ENCODE measurements at places on chromosomes 4 and X.

DNA sequence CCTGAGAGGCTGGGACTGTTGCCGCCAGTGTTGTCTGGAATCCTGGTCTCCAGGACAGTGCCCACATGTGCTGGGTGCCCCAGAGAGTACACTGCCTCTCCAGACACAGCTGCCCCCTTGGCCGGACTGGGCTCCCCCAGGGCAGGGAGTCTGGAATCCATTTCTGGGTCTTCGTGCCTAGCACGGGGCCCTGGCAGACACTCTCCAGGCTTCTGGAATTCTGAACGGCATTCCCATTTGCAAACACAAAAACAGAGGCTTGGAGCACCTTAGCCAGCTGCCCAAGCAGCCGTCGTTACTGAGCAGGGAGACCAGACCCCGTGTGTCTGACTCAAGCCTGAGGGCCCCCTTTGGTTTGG is 20.8 kb downstream of the HMX1 start:
- no peak for DNase-seq

- no peak for DNase-seq
These were observed 120.0 kb upstream of the SORBS2 start for GRCh38 chr4:185931986-185932385.

DNA sequence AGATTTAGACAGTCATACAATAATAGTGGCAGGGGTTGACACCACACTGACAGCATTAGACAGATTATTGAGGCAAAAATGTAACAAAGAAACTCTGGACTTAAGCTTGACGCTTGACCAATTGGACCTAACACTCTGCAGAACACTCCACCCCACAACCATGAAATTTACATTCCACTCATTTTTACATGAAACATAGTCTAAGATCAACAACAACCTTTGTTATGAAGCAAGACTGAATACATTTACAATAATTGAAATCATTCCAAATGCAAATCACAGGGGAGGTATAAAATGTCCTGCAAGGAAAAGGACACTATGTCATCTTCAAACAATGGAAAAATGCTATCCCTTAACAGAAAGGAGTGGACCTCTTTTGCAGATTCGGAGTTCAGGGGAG is 4.9 kb upstream of the UGT2B10 start:
- DNase-seq, result no peak

GRCh38 chr4:86250006-86250405 is 109.8 kb downstream of the MAPK10 start:
- DNase-seq, result no peak

DNA sequence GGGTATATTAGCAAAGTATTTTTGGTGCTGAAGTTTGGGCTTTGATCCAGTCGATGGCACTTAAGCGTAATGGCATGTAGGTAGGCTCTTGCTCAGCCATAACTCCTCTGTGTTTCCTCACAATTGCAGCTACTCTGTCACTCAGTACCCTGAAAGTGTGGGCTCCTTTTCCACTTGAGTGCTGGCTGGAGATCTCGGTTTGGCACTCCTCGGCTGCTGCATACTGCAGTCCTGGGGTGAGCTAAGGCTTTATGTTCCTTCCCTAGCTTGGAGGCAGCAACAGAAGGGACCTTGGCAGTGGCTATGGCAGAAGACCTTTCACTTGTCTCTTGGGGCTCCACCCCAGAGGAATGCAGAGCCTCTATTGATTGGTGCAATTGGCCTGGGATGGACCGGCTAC is 106.7 kb upstream of the GRXCR1 start:
- DNase-seq, result no peak

Data from GDM1 (cell line).